Activated CD4-positive, alpha-beta T cell treated with anti-CD3 and anti-CD28 coated beads, Interleukin-2, amount 50 U/mL, for 24 hours (primary cell): ENCODE measurements at places on chromosomes 13 and 19.

- no peak for DNase-seq
Measured at GRCh38 chr13:26872525-26873385, 112.2 kb upstream of the GPR12 start.

GRCh38 chr19:42184401-42184861 is 33.0 kb downstream of the DEDD2 start:
- DNase-seq, result peak; percentile 67

- DNase-seq, result no peak
Measured at GRCh38 chr19:56423276-56423984, 19.3 kb downstream of the ZNF583 start.

GRCh38 chr13:107421028-107421427 is 794.3 kb downstream of the LIG4 start:
- no peak for DNase-seq

DNA sequence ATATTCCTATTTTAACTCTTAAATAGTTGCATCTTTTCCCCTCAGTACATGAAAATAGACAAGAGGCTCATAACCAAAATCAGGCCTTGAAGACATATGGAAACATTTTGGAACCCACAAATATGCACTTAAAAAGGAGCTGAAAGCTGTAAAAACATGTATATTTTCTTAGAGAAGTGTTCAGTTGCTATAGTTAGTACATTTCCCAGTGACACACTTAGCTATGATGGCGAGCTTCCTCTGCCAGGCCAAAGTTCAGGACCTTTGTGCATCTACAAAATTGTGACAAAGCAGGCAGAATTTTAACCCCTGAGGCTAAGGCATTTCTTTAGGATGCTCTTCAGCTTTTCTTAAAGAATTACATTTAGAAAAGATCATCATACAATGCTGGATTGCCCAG is 54.5 kb downstream of the RCBTB2 start:
- no peak for DNase-seq

- DNase-seq, result peak; percentile 64
Measured at GRCh38 chr19:3573858-3574637, 1.3 kb downstream of the HMG20B start.

- no peak for DNase-seq
Measured at GRCh38 chr13:114311387-114311786, 2.9 kb upstream of the CHAMP1 start.
